ENCODE measurements at places on chromosomes 2 and 18.

DNA sequence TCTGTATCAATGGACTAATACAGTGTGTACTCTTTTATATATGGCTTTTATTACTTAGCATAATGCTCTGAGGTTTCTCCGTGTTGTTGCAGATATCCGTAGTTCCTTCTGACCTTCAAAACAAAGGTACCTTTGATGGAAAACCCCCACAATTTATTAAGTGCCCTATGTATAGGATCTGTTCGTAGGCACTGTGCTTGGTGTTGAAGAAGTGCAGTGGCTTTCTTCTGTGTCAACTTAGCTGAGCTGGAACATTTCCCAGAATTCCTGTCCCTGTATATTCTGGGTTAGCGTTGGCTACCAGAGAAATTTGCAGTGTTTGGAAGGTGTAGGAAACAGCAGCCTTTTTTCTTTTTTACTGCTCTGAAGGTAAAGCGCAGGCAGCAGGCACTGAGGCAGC, 56.3 kb upstream of the MSH2 start:
- DNase-seq, result no peak

DNA sequence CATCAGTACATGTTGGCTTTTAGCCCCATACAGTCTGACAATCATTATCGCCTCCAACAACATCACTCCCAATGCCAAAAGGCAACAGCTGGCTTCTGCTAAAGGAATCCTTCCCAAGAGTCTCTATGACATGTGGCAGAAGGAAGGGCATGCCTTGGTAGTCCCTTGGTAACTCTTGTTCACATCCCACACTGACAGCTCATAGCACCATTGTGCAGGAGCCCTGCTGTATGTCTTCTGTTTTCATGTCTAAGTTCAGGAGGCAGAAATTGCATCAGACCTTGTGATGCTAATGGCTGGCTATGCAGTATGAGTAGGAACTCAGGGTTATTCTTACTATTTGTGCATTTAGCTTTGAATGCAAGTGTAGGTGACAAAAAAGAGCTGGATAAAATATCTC, 392.1 kb downstream of the PTH2R start:
- no peak for DNase-seq

DNA sequence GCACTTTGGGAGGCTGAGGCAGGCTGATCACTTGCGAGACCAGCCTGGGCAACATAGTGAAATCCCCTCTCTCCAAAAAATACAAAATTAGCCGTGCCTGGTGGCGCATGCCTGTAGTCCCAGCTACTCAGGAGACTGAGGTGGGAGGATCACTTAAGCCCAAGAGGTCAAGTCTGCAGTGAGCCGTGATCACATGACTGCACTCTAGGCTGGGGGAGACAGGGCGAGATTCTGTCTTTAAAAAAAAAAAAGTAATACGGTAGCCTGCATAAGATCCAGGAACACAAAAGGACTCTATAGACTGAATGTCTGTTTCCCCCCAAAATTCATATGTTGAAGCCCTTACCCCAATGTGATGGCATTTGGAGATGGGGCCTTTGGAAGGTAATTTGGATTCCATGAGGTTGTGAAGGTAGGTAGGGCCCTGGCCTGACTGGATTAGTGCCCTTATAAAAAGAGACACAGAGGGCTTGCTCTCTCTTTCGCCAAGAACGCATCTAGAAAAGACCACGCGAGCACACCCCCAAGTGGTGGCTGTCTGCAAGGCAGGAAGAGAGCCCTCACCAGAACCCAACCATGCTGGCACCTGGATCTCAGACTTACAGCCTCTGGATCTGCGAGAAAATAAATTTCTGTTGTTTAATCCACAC, 17.0 kb downstream of the MBOAT2 start:
- no peak for DNase-seq

DNA sequence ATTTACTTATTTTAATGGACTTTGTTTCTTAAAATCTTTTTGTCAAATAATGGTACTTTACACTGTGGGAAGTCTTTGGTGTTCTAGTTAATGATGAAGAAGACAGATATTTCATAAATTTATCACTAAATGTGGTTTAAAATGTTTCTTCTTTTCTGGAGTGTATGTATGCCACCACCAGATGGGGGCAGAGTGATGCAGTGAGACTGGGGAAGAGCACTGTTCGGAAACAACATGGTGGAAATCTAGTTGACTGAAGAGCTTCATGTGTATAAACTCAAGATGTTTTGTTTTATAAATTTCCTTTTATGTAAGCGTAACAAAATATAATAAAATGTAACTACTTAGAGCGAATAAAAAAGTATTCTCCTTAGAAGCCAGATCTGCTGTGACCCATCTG, 195.1 kb downstream of the KCNE4 start:
- no peak for DNase-seq

- DNase-seq, result no peak
Observed at GRCh38 chr2:207088276-207088675, 77.5 kb downstream of the KLF7 start.

DNA sequence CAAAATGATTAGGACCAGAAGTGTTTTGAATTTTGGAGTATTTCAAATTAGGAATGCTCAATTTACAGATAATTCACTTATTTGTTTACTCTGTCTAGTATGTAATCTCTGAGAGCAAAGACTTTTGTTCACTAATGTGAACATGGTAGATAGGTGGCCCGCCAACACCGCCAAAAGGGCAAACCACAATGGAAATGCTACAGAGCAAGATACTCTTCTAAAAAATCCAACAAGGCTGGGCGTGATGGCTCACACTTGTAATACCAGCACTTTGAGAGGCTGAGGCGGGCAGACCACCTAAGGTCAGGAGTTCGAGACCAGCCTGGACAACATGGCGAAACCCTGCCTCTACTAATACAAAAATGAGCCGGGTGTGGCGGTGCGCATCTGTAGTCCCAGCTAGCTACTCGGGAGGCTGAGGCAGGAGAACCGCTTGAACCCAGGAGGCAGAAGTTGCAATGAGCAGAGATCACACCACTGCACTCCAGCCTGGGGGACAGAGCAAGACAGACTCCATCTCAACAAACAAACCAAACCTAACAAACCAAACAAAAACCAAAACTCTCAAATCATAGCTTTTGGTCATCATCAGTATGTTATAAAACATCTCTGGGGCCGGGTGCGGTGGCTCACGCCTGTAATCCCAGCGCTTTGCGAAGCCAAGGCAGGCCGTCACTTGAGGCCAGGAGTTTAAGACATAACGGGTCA, 2.4 kb downstream of the CCT4 start:
- DNase-seq, result no peak

All from stimulated activated CD8-positive, alpha-beta memory T cell treated with anti-CD3 and anti-CD28 coated beads, Interleukin-4, amount 100 ng/mL, for 1 hour (primary cell).